ENCODE measurements at places on chromosomes 6 and 20.

DNA sequence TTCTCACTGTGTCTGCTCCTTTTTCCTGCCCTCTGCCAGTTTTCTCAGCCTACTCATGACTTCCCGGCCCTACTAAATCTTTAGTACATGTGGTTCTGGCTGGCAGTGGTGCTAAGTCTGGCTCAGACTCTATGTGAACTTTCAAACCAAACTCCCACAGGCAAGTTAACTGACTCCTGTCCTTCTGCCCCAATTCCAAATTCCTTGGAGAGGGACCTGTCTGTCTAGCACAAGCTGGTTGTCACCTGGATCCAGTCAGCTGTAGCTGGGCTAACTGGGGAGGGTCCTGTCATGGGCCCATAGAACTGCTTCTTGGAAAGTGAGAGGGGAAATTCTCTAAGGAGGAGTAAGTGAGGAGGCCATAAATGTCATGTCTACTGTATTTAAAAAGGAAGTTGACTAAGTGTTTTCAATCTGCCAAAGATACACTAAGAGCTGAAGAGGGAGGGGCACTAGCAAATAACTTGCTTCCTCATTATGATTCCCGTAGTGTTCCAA is 240.1 kb downstream of the KCNQ5 start:
- DNase-seq, result no peak

GRCh38 chr6:110044096-110044495 is 66.0 kb downstream of the GPR6 start:
- DNase-seq, result no peak

DNA sequence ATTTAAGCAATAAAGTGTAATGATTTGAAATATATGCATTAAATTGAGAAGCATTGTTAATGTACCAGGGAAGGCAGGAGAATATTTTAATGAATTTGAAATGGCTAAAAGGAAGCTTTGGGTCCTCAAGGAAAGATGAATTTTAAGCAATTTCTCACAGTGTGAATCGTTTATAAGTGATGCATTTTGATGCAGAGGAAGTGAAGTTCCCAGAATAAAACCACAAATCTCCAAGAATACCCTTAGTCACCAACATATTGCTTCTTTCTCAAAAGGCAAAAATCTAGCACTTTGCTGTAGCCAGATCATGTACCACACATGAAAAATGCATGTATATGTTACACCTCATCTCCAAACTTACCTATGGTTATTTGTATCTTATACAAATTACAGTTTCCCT is 11.7 kb downstream of the TPD52L1 start:
- no peak for DNase-seq

GRCh38 chr6:129320892-129321291 is 389.1 kb downstream of the ARHGAP18 start:
- no peak for DNase-seq

GRCh38 chr6:157597461-157598312 is 216.7 kb downstream of the ZDHHC14 start:
- peak; percentile 56 for DNase-seq

GRCh38 chr20:57797401-57797800 is 87.6 kb upstream of the PMEPA1 start:
- no peak for DNase-seq

DNA sequence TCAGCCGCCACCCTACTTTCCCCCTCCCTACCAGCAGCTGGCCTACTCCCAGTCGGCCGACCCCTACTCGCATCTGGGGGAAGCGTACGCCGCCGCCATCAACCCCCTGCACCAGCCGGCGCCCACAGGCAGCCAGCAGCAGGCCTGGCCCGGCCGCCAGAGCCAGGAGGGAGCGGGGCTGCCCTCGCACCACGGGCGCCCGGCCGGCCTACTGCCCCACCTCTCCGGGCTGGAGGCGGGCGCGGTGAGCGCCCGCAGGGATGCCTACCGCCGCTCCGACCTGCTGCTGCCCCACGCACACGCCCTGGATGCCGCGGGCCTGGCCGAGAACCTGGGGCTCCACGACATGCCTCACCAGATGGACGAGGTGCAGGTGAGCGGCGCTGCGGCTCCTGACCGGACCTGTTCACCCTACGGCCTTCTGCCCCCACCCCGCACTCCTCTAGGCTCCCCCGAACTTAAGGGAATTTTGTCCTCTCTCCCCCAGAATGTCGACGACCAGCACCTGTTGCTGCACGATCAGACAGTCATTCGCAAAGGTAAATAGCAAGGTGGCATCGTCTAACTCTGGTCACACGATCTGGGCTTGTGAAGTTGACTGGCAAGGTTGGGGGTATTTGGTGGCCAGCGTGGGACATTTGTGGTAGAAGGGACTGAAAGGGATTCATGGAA is 2.3 kb downstream of the TFAP2C start:
- no peak for DNase-seq

DNA sequence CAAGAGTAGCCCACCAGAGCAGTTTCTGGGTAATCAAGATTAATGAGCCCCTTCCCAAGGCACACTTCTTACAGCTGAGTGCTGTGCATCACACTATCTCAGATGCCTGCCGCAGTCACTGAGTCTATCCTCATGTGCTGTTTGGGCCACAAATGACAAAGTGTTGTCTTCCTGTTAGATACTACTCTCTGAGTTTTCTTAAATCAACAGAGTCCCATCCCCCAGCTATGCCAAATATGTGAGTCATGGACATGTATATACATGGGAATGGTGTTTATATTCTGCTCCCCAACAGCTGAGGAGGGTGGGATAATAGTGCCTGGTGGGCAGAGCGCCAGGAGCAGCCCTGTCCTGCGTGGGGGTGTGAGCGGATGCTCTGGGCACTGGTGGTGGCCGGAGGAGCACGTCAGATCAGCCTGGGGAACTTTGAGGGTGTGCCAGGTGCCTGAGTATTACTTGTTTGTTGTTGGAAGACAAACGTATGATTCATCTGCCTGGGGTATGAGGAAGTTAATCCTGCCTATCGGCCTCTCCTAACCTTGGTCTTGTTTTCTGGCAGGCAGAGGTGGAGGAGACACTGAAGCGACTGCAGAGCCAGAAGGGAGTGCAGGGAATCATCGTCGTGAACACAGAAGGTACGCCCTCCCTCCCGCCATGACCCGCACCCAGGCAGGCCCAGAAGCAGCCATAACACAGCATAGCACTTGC is 9.6 kb downstream of the DYNLRB1 start:
- DNase-seq, result no peak

DNA sequence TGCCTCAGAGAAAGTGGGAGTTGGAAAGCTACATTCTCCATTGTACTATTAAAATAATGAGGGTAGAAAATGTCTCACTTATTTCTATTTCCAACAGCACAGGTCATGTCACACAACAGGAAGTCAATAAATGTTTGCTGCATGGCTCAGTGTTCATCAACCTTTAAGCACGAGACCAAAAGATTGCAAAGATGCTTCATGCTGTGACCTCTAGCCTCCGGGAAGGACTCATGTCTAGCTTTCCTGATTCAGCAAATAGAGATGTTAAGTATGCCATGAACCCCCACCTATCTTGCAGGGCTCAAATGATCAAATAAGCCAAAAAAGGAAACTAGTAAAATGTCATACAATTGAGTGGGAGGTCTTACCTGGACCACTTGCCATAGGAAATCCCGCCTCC is 57.4 kb downstream of the NCOA6 start:
- DNase-seq, result no peak

- DNase-seq, result no peak
Observed at GRCh38 chr20:10250902-10251301, 32.3 kb downstream of the SNAP25 start.

- DNase-seq, result no peak
Observed at GRCh38 chr6:163994566-163994965, 580.0 kb downstream of the QKI start.

DNA sequence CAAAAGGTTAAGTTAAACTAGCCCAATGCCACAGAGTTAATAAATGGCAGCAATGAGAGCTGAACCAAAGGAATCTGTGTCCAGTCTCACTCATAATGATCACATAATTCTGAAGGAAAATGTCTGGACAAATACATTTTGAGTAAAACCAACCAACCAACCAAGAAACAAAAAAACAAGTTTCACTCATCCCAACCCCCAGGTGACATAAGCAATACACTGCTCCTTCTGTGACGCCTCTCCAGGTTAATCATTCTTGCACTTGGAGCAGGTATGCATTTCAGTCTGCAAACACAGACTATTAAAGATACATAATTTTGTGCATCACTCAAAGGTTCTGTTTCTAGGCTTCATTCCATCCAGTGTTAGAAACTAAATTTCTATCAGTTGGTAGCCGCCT is 35.2 kb upstream of the MC3R start:
- DNase-seq, result no peak

GRCh38 chr6:1700278-1700967 is 90.7 kb downstream of the FOXC1 start:
- no peak for DNase-seq

DNA sequence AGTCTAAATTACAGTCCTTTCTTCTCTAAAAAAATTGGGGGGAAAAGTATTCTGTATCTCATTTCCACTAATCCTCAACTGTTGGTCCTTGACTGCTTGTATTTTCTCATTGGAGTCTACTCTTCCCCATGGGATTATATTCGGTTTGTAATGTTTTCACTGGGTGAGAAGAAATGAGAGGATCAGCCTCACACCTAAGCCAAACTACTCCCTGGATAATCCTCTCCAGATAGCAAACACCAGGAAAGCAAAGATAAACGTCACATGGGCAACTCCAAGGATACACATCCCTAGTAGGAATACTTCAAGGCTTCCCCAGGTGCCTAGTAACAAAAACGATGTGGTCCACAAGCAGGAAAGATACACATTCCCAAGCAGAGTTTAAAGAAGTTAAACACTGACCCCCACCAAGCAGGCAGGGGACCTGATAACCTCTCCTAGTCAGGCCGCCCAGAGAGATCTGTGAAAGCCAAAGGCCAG is 53.9 kb upstream of the SOX4 start:
- no peak for DNase-seq

GRCh38 chr6:122792766-122793165 is 3.7 kb downstream of the SMPDL3A start:
- DNase-seq, result no peak

DNA sequence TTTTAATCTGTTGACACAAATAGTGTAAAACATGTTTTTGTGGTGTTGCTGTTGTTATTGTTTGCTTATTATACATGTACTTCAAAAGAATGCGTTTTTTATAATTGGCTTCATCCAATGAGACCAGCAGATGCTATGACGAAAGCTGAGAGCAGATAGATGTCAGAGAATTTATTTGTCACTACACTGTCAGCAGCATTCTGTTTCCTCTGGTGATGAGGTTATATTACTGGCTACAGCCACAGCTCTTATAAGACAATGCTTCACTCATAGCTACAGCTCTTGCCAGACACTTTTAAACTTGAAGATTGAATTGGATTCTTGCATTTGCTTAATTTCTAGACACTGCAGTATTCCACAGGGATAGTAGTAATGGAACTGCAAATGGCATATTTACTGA is 860.5 kb downstream of the TBC1D32 start:
- no peak for DNase-seq

- DNase-seq, result no peak
Observed at GRCh38 chr6:70094156-70094555, 208.7 kb downstream of the COL9A1 start.

- DNase-seq, result no peak
Observed at GRCh38 chr6:167152862-167153261, 4.9 kb downstream of the GPR31 start.

GRCh38 chr20:9392892-9393857 is 121.2 kb upstream of the LAMP5 start:
- DNase-seq, result peak; percentile 88

- DNase-seq, result no peak
Observed at GRCh38 chr6:11766589-11767450, 11.8 kb downstream of the ADTRP start.

DNA sequence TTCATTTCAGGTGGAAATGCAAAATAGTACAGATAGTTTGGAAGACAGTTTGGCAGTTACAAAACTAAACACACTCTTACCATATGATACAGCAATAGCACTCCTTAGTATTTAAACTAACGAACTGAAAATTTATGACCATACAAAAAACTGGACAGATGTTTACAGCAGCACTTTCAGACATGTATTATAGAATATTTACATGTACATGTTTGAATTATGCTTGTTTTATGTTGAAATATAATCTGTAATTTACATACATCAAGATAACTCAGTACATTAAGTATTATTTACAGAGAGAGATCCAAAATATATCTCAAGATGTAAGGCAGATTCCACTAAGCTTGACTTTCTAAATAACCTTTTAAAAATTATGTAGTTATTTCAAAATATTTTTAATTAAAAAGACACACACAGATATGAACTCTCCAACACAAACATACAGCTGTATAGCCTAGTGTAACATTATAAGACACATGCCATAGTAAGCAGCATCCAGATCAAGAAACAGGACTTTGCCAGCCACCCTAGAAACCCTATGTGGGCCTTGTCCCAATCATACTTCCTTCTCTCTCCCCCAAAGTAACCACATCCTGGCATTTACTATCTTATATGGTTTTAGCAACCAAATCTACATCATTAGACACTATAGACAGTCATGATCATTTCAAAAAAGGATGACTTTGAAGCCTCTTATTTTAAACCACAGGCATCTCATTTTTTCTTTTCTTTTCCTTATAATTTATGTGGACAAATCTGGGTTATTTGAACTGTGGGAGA is 82.2 kb downstream of the MAN1A1 start:
- no peak for DNase-seq

GRCh38 chr6:71886184-71887005 is at the start of gene RIMS1:
Gene RIMS1 (plus strand): TSS chr6:71886550. CDS start chr6:71887024, 474 bp downstream.
- peak; percentile 65 for DNase-seq

DNA sequence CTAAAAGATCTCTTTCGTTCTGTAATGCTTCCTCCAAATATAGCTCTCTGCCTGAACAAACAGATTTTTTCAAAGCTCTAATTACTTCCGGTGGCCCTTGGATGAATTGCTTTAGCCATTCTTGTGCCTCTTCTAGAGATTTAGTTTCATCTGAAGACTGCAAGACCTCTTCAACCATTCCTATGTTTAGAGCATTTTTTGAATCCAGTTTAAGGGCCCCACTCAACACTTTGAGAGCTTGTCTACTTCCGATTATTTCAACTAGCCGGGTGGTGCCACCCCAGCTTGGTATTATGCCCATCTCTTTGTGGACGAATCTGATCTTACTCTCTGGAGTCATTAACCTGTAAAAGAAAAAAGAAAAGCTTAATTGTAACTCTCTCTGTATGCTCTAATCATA is 23.3 kb downstream of the RNF146 start:
- DNase-seq, result no peak

DNA sequence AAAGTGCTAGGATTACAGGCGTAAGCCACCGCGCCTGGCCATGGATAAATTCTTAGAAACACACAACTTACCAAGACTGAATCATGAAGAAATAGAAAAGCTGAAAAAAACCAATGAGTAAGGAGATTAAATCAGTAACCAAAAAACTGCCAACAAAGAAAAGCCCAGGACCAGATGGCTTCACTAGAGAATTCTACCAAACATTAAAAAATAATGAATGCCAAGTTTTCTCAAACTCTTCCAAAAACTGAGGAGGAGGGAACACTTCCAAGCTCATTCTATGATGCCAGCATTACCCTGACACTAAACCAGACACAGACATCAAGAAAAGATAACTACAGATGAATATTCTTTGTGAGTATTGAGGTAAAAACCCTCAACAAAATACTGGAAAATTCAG is 44.3 kb downstream of the USP49 start:
- DNase-seq, result no peak

All from cerebellar cortex (tissue), 1 donor.